ENCODE measurements at places on chromosomes 7 and 10. TPM values are rescaled to one million over a fixed set of nuclear protein-coding genes. Genes with fewer than 3 reads are reported as not detected.
A peak's percentile ranks its signal among the peaks of the same experiment; 100 is the strongest.

DNA sequence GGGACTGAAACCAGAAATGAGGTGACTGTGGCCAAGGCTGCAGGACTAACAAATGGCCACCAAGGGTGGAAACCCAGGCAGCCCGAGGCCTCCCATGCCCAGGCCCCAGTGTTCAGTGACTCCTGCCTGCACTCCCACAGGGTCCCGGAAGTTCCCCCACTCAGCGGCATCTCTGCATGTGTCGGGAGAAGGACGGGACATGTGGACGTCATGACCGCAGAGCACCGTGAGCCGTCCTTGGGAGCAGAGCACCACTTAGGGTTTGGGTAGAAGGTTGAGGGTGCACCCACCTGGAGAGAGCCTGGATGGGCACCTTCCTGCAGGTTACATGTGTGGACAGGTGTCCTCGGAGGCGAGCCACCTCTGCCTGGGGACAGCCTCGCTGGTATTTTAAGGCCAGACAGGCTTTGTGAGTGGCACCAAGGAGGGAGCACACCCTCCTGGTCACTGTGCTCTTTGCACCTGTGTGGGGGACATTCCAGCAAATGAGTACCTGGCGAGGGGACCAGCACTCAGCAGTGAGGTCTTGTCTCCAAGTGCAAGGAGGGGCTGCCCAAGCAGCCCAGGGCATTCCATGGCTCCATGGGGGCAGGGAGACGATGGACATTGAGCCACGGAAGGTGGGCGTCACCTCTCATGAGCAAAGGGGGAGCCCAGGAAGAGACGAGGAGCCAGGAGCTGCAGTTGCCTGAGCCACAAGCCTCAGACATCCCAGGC, 95.3 kb upstream of the TCERG1L start:
- DNase-seq, result no peak
- H3K4me1 ChIP-seq, result peaks cover 7% of the 10 kb centered on the region
- no peaks in the 10 kb centered on the region for H3K36me3 ChIP-seq
- H3K27ac ChIP-seq, result no peak overlapping the region

DNA sequence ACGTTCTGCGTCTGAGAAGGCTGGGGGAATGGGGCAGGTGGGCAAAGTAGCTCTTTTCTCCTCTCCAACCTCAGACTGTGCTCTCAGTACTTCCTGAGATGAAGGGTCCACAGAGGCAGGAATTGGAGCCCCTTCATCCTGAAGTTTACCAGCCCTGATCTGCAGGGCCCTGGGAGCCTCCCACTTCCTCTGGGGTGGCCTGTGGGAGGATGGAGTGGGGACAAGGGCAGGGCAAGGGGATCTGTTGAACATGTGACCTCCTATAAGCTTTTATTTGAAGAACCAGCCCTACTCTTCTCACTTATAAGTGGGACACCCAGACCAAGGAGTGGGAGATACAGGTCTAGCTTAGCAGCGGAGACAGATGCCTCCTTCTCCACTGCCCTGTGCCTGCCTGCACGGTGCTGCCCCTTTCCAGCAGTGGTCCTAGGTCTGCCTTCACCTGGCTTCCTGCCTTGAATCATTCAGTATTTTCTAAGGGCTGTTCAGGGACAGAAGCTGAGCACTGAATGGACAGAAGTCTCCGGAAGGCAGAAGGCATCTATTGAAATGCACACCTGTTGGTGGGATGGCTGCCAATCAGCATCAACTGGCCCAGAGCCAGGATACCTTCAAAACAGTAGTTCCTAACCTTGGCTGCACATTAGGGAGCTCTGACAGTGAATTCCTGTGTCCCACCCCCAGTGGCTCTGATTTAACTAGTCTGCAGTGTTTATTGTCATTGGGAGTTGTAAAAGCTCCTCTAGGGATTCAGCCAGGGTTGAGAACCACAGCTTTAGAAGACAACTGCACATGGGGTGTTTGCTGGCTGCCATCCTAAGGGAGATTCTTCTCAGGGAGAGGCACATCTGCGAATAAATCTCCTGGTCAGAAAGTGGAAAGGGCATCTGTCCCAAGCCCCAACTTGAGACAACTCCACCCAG, 2.7 kb upstream of the ARHGAP22 start:
- no peak overlapping the region for H3K27ac ChIP-seq
- H3K4me3 ChIP-seq, result no peak overlapping the region
- H3K4me1 ChIP-seq, result no peaks in the 10 kb centered on the region
- no peaks in the 10 kb centered on the region for H3K36me3 ChIP-seq
- peak; percentile 45 for DNase-seq

DNA sequence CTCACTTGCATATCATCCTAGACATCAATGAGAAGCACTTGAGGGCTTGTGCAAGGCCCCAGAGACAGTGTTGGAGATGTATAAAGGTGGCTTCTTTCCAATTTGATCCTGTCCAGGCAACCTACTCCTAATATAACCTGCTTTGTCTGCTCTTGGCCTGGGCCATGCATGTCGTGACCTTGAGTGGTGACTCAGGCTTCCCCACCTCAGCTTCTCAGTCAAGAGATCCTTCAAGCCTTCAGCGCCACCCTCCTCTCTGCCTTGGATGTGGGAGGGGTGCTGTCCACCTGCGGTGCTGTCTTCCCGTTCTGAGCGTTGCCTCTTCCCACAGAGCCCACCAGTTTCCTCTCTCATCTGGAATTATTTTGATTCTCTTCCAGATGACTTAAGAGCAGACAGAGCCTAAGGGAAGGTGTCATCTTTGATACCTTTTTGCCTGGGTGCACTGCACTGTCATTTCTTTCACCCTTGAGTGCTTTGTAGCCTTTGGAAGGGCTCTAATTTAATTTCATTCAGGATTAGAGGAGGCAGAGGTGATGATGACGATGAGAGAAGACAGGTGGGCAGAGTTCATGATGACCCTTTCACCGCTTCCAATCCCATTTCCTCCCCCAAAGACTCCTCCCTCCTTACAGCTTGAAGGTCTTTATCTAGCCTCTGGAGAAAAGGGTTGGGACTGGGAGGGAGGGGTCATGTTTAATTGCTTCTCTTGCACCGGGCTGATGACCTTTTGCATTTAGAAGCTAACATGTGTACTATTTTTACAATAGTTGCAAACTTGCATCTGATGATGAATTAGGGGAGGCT, 6.9 kb downstream of the LSMEM1 start:
- no peaks in the 10 kb centered on the region for H3K36me3 ChIP-seq
- no peak overlapping the region for H3K4me3 ChIP-seq
- no peak overlapping the region for H3K27ac ChIP-seq
- no peaks in the 10 kb centered on the region for H3K27me3 ChIP-seq
- DNase-seq, result no peak

Gene MBLAC1
- 2.7 TPM for total RNA-seq

Gene RBM20
- 2.8 TPM for total RNA-seq

Gene CPA4
- total RNA-seq, result 17.4 TPM

Gene SEMA3D
- total RNA-seq, result 87.6 TPM

GRCh38 chr7:133186060-133186459, 66.8 kb upstream of the EXOC4 start:
- H3K27me3 ChIP-seq, result peaks cover 3% of the 10 kb centered on the region
- no peaks in the 10 kb centered on the region for H3K36me3 ChIP-seq
- no peaks in the 10 kb centered on the region for H3K4me1 ChIP-seq
- H3K4me3 ChIP-seq, result no peak overlapping the region
- DNase-seq, result no peak

GRCh38 chr7:20354610-20355528, 24.2 kb downstream of the ITGB8 start:
- DNase-seq, result no peak
- peaks cover 41% of the 10 kb centered on the region for H3K4me1 ChIP-seq
- no peak overlapping the region for H3K4me3 ChIP-seq
- H3K36me3 ChIP-seq, result peaks cover 6% of the 10 kb centered on the region
- H3K27me3 ChIP-seq, result no peaks in the 10 kb centered on the region

DNA sequence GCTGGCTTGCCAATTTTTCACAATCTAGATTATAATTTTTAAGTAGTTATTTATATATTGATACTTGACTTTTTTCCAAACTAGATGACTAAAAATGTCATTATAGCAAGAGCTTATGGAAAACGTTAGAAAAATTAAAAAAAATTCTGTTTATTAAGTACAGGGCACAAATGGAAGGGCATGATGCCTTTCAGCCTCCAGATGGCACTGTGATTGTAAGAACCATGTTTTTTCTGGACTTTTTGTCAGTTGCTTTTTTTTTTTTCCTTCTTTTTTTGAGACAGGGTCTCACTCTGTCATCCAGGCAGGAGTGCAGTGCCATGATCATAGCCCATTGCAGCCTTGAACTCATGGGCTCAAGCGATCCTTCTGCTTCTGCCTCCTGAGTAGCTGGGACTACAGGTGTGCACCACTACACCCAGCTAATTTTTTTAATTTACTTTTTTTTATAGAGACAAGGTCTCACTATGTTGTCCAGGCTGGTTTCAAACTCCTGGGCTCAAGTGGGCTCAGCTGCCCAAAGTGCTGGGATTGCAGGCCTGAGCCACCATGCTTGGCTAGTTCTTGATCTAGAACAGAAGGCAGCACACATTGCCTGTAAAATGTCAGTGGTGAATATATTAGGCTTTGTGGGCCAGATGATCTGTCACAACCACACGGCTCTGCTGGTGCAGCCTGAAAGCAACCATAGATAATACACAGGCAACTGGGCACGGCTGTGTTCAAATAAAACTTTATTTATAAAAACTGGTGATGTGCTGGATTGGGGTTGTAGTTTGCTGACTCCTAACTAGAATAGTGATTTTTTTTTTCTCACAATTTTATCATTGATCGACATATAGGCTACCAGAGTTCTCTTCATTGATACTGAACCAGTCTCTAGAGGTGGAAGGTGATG, 27.4 kb downstream of the UCMA start:
- H3K27me3 ChIP-seq, result no peaks in the 10 kb centered on the region
- DNase-seq, result no peak
- H3K36me3 ChIP-seq, result peaks cover 6% of the 10 kb centered on the region

- no peak overlapping the region for H3K27ac ChIP-seq
- no peaks in the 10 kb centered on the region for H3K27me3 ChIP-seq
- H3K36me3 ChIP-seq, result peaks cover 20% of the 10 kb centered on the region
- DNase-seq, result no peak
- H3K4me1 ChIP-seq, result no peaks in the 10 kb centered on the region
Measured at GRCh38 chr10:91977491-91977890, 53.9 kb downstream of the BTAF1 start.

GRCh38 chr7:1510780-1511154, 6.6 kb upstream of the INTS1 start:
- no peak overlapping the region for H3K27ac ChIP-seq
- peaks cover 4% of the 10 kb centered on the region for H3K4me1 ChIP-seq
- H3K27me3 ChIP-seq, result no peaks in the 10 kb centered on the region

Gene NYAP1
- total RNA-seq, result 6.3 TPM

- H3K27ac ChIP-seq, result no peak overlapping the region
- DNase-seq, result no peak
- no peak overlapping the region for H3K4me3 ChIP-seq
- no peaks in the 10 kb centered on the region for H3K27me3 ChIP-seq
- H3K36me3 ChIP-seq, result no peaks in the 10 kb centered on the region
Measured at GRCh38 chr7:85627791-85628586, 441.1 kb upstream of the SEMA3D start.

DNA sequence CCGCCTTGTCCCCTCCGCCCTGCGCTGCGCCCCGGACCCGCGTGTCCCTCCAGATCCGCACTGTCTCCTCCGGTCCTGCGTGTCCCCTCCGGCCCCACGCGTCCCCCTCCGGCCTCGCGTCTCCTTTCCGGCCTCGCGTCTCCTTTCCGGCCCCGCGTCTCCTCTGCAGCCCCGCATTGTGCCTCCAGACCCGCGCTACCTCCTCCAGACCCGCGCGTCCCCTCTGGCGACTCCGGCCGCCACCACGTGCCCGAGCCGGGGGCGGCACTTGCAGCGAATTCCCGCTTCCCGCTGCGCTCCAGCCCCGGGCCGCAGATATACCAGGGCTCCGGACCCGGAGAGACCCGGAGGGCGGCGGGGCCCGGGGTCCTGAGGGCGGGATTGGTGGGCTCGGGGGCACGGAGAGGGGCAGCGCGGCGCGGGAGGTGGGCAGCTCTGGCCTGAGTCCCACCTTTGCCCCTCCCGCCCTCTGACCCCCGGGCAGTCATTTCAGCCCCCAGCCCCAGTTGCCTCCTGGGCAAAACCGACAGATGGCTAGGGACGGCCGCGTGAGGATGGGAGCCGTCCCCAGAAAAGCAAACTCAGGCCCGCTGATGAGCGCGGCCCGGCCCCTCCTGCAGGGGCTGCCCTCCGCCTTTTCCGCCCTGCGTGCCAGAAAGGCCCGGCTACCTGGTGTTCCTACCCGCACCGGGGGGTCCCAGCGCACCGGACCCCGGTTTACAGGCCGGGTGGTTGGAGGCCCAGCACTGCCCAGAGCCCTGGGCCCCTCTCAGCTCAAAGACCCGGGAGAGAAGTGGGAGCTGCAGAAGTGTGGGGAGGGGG, 56.5 kb downstream of the RBM17 start:
- no peak for DNase-seq
- peaks cover 39% of the 10 kb centered on the region for H3K27me3 ChIP-seq
- H3K4me1 ChIP-seq, result peaks cover 12% of the 10 kb centered on the region
- H3K36me3 ChIP-seq, result peaks cover 11% of the 10 kb centered on the region
- H3K4me3 ChIP-seq, result peak overlapping the region; percentile 83
- H3K27ac ChIP-seq, result no peak overlapping the region

DNA sequence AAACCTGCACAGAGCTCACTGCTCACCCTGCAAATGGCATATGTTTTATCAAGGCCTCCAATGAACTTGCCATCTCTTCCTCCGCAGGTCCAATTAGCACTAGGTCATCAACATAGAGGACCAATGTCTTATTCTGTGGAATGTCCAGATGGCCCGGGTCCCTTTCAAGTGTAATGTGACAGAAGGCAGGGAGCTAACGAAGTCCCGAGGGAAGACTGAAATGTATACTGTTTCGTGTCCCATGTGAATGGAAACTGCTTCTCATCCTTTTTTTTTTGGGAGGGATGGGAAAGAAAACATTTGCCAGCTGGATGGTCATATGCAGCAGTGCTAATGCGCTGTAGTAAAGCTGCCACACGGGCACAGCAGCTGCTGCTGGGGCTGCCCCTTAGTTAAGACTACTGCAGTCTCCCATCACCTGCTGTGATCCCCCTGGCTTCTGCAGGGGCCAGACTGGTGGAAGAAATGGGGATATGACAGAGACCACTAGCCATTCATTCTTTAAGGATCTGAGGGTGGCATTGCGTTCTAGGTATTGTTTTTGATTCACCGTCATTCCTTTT, 61.7 kb upstream of the CCNY start:
- peaks cover 20% of the 10 kb centered on the region for H3K4me1 ChIP-seq
- H3K4me3 ChIP-seq, result no peak overlapping the region
- no peaks in the 10 kb centered on the region for H3K27me3 ChIP-seq

Gene BCCIP
- total RNA-seq, result 55.9 TPM

DNA sequence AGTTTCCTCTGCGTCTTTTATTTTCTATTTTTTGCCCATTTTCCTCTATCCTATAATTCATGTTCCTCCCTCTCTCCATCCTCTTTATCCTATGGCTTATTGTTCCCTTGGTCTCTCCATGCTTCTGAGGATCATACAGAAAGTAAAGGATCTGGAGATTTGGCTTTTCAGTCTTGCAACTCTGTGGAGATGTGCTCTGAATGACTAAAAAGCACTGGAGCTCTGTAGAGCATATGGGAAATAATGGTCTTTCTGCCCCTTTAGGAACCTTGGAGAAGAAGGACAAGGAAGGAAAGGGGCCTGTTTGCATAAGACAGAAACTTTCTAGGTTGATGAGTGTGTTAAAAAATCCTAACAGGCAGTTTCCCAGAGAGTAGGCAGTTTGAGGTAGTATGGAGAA, 120.1 kb downstream of the PHTF2 start:
- H3K27ac ChIP-seq, result no peak overlapping the region
- no peak for DNase-seq
- no peaks in the 10 kb centered on the region for H3K27me3 ChIP-seq
- peaks cover 7% of the 10 kb centered on the region for H3K4me1 ChIP-seq
- H3K36me3 ChIP-seq, result peaks cover 3% of the 10 kb centered on the region

All from type B pancreatic cell (in vitro differentiated cells).